ENCODE measurements at places on chromosomes 11 and 22.
A peak's percentile ranks its signal among the peaks of the same experiment; 100 is the strongest.

- no peak for DNase-seq
Measured at GRCh38 chr11:69413993-69414392, 67.5 kb upstream of the LINC01488 start.

GRCh38 chr11:67642173-67643120 is 2.9 kb upstream of the TBX10 start:
- DNase-seq: no peak

GRCh38 chr11:102158164-102158735 is 48.0 kb downstream of the YAP1 start:
- DNase-seq: no peak

- no peak for DNase-seq
Measured at GRCh38 chr11:75839851-75840250, 24.8 kb downstream of the UVRAG start.

- peak; percentile 79 for DNase-seq
Measured at GRCh38 chr11:46290598-46291309, 13.3 kb downstream of the CREB3L1 start.

Measured in stromal cell of bone marrow (primary cell).